ENCODE measurements at places on chromosomes 11 and 22.

- no peak for DNase-seq
These were observed 101.6 kb upstream of the RTL6 start for GRCh38 chr22:44599500-44600140.

DNA sequence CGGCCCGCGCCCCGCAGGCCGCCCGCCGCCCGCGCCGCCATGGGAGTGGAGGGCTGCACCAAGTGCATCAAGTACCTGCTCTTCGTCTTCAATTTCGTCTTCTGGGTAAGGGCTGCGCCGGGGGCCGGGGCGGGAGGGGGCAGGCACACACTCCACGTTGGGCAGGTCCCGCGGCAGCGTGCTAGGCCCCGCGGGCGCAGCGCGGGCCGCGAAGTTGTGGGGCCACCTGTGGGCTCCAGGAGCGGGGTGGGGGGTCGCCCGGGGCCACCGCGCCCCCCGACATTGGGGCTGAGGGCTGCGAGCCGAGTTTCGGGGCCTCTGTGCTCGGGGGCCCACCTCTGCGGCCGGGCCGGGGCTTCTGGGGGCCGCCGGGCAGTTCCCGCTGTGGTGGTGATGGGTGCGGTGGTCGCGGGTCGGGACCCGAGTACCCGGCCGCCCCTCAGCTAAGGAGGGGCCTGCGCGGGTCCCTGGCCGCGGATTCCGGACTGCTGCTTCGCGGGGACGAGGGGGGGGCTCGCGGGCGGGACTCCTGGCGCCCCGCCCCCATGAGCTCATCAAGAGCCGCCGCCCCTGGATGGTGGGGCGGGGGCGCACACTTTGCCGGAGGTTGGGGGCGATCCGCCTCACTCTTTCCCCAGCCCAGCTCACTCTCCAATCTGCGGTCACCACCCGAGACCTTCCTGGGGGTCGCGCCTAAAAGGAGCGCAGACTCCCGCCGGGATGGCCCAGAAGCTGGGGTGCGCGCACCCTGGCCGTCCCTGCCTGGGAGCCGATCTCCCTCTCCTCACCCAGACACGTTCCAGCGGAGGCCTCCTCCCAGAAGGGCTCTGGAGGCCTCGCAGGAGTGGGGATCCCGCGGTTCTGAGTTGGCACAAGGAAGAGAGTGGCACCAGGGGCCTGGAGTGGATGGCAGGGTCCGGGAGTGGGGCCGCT is 667 bp downstream of the CD81 start:
- DNase-seq, result no peak

DNA sequence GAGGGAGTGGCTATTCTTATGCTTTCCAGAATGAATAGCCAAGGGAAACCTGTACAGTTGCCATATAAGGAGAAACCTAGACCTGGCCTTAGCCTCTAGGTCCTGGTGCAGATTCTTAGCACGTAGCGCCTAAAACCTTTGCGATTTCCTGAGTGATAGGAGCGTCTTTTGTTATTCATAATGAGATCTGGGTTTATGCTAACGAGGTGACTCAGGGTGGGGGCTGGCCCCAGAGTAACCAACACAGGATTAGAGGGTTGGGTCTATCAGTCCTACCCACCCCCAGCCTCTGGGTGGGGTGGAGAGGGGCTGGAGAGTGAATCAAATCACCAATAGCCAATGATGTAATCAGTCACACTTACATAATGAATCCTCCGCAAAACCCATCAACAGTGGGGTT is 73.4 kb upstream of the PARVG start:
- no peak for DNase-seq

- DNase-seq, result no peak
These were observed 92.0 kb downstream of the TMPRSS5 start for GRCh38 chr11:113614097-113614496.

DNA sequence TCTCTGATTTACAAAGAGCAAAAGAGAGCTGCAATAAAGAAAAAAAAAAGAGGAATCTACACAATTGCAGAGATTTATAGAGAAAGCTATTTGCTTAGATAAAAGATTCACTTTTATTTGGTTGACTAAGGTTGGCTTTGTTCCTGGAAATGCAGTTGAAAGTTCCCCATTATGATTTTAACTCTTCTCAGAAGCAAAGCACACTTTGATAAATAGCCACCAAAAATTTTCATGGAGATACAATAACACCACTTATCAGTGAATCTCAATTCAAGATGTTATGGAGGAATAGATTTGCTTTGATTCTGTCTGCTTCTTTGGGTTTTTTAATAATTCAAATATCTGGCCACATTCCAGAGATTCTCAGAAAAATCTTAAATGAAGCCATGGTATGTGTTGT is 88.5 kb upstream of the ANO3 start:
- no peak for DNase-seq

- DNase-seq, result no peak
These were observed 121.3 kb upstream of the SERPIND1 start for GRCh38 chr22:20652582-20652981.

DNA sequence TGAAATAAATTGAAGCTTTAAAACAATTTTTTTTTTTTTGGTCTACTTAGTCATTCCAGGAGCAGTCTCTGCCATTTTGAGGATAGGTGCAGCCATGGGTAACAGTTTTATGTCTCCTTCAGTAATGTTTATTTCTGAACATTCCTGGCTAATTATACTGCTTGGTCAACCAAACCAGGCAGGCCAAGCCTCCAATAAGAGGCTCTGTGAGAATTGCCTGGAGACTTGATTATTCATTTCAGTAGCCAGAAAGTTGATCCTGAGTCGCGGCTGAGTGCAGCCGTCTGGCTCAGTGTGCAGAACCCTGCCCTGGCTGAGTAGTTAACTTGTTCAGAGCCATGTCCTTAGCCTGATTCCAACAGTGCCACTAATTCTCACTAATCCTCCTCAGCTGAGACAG is 364.0 kb upstream of the FAT3 start:
- DNase-seq, result no peak

DNA sequence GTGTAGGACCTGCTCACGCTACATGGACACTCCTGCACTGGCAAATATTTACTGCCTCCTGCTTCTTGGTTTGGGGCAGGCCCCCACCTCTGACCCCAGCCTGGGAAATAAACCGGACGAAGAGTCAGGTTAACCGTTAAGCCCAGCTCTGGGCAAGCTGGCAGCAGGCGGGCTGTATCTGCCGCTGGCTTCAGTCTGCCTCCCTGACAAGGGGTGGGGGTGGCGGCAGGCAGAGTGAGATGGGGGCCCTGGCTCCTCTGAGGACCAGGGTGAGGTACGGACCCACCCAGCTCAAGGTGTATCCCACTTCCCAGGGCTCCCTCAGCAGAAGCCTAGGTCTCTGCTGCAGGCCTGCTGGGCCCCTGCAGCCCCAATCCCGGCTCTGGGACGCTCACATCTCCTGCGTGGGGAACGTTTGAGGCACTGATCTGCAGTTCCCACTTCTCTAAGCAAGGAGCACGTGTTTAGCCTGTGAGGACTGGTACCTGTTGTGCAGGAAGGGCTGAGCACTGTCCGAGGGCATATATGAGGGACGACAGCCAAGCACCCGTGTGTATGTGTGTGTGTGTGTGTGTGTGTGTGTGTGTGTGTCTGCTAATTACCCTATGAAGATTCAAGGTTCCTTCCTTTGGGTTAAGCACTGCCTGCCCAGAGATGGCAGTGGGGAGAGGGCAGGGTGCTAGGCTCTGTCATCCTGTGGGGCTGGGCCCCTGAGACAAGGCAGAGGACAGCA is 1.1 kb upstream of the LRRC75B start:
- DNase-seq, result no peak

DNA sequence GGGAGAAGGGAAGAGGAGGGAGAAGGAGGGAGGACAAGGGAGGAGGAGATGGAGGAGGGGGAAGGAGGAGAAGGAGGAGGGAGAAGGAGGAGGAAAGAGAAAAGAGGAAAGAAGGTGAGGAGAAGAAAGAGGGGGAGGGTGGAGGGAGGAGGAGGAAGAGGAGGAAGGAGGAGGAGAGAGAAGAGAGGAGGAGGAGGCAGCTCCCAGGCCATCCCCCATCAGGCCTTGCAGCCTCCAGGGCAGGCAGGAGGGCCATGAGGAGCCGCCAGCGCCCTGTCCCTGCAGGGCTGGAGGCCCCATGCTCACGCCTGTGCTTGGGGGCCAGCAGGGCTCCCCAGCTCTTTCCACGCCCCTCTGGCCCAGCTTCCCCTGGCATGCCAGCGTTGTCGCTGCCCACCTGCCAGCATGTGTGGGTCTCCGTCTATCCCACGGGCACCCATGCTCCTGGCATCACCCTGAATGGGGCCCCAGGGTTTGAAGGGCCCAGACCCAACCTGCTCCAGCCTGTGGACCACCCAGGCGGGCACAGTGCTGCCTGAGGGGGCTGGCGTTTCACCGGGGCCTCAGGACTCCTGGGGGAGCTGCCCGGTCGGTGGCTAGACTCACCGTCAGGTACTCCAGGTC is 5.2 kb downstream of the TSPAN32 start:
- DNase-seq, result no peak

GRCh38 chr11:72373163-72373562 is 61.2 kb downstream of the CLPB start:
- DNase-seq, result peak; percentile 89
